Umbilical cord (tissue), 2 donors: ENCODE measurements at places on chromosomes 13 and 19. TPM values are rescaled to one million over a fixed set of nuclear protein-coding genes. Genes with fewer than 3 reads are reported as not detected.
A peak's percentile ranks its signal among the peaks of the same experiment; 100 is the strongest.

Gene LILRB1
- 0.72 TPM for total RNA-seq

Gene LYPD3
- total RNA-seq = 13.0 TPM

Gene F7
- total RNA-seq = 3.6 TPM

DNA sequence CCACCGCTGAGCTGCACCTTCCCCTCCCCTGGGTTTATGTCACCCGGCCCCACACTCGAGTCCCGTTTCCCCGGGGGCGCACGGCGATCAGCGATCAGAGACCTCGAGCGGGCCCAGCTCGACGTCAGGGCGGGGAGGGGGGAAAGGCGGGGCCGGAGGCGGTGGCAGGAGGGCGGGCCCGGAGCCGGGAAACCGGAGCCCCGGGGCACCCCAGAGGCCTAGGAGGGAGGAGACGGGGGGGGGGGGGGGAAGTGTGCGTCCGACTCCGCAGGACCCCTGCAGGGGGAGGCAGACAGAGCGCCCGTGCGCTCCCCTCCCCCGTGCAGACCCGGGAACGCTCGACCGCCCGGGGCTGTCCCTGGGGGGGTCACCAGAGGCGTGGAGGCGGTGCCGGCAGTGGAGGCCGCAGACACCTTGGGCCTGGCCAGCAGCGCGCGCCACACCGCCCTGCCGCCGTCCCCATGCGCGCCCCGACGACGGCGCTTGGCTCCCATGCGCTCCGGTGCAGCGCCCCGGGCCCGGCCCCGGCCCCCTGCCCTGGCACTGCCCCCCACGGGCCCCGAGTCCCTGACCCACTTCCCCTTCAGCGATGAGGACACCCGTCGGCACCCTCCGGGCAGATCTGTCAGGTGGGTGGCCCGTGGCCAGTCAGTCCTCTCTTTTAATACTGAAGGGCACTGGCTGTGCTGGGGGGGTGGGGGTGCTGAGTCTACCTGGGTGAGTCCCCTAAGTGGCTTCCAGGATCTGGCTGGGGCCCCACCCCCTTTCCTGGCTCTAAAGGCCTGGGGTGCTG, 11.8 kb downstream of the PDE4A start:
- DNase-seq = peak; percentile 57

DNA sequence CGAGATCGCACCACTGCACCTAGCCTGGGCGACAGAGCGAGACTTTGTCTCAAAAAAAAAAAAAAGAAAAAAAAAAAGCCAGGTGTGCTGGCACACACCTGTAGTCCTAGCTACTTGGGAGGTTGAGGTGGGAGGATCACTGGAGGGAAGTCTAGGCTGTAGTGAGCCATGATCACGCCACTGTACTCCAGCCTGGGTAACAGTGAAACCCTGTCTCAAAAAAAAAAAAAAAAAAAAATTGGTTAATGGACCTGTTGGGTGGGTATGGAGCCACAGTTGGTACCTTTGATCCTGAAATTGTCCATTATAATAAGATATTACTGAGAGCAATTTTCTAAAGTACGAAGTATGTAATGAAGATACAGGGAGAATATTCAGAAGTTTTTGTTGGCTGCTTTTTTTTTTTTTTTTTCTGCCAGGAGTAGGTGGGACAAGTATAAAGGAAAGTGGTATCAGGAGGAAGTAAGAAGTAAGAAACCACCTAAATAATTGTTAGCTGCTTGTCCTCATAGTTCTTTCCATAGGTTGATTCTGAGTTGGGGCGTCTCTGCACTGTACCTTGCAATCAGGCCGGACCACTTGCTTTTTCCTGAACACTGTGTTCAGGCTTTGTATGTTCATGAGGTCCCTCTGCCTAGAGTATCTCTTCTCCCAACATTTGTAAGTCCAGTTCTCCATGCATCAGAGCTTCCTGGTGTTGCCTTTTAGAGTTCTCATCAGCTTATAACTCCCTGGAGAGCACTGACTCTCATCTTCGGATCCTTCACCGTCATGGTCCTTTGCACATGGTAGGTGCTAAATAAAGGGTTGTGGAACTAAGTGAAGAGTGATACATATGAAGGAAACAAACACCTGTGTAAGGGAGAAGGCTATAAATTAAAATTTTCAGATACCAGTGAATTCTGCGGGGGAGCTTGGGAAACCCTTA, 31.7 kb downstream of the ARHGAP35 start:
- no peak for DNase-seq

- DNase-seq = no peak
Observed at GRCh38 chr13:31011901-31012654, 79.6 kb downstream of the TEX26 start.

DNA sequence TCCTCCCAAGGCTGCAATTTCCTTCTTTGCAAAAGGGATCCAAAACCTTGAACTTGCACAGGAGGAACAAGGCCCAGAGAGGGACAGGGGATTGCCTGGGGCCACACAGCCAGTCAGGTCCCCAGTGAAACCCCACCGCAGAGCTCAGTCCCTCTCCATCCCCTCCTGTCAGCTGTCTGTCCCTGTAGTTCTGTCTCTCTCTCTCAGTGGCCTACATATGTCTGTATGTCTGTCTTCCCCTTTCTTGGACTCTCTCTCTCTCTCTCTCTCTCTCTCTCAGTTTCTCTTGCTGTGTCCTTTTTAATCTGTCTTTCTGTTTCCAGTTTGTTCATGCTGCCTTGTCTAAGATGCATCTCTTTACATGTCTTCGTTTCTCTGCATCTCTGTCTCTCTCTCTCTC, 11.5 kb downstream of the CEACAM19 start:
- no peak for DNase-seq
